HCT116 (cell line): ENCODE measurements at places on chromosomes 3 and 15.

GRCh38 chr3:147313513-147313912, 92.8 kb downstream of the ZIC4 start:
- no peak for DNase-seq

- no peak for DNase-seq
Observed at GRCh38 chr3:152104847-152105415, 163.8 kb upstream of the MBNL1 start.

- DNase-seq, result no peak
Observed at GRCh38 chr3:9373465-9373864, 10.6 kb downstream of the THUMPD3 start.

GRCh38 chr15:35545824-35546510, at the start of gene DPH6:
TSS of gene DPH6 (minus strand) at chr15:35546165. CDS start at chr15:35546141, 24 bp downstream.
- peak; percentile 54 for DNase-seq

- no peak for DNase-seq
Observed at GRCh38 chr3:129738172-129738571, 131.7 kb upstream of the PLXND1 start.

- no peak for DNase-seq
Observed at GRCh38 chr15:38367476-38367875, 86.5 kb upstream of the FAM98B start.

DNA sequence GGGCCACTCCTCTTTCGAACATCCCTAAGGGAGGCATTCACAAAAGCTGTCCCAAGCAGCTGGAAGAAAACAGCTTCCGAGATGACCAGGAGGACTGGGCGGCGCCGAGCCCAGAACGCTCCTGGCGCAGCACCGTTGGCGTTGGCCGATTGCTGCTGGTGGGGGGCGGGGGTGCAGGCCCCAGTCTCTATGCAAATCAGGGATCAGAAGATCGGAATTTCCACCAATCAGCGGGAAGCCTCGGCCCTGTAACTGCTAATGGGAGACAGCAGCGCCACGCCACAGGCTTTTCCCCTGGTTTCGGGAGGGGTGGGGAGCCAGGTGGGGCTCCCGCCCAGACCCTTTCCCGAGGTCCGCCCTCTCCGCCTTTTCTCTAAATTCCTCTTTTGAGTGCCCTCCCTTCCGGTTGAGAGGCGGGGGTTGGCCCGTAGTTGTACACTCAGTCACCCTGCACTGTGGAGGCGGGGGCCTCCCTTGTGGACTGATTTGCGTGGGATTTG, 27.0 kb downstream of the HMCES start:
- DNase-seq, result no peak

DNA sequence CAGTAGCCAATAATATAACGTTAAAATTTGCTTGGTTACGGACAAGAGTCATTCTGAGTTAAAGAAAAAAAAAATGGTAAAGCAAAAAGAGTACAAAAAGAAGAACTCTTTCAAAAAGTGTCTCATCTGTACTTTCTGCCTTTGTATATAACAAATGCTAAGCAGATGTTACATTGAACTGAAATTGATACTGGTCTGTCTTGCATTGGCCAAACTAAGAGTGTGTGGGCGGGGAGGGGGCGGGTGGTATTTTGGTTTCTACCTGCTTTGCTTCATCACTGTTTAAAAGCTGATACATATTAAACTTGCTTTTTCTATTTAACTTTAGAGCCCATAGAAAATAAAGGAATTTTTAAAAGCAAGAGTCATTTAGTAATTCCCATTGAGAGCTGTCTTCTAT, 215.0 kb upstream of the THBS1 start:
- DNase-seq, result no peak

DNA sequence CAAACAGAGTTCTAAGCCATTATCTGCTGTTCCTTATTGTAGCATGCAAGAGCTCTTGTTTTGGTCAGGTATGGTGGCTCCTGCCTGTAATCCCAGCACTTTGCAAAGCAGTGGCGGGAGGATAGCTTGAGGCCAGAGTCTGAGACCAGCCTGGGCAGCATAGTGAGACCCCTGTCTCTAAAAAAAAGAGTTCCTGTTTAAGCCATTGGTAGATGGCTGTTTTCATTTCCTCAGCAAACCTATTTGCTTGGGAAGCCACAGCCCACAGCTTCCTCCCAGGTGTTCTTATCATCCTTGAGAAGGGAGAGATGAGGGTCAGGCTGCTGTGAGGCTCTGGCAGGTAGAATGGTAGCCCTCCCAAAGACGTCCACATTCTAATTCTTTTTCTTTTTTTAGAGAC, 24.4 kb upstream of the FAM81A start:
- no peak for DNase-seq

DNA sequence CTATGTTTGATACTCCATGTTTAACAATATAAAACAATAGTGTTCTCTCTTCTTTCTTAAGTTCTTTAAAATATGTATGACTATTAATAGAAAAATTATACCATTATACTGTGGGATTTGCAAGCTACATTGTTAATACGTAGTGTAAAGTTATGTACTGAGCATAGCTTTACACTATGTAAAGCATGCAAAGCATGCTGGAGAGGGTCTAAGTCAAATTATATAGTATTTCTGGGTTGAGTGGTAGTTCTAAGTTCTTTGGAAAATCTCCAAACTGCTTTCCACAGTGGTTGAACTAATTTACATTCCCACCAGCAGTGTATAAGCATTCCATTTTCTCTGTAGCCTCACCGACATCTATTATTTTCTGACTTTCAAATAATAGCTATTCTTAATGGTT, 253.0 kb downstream of the RAP2B start:
- no peak for DNase-seq

- DNase-seq, result no peak
Observed at GRCh38 chr15:101142711-101143110, 109.1 kb downstream of the CHSY1 start.

DNA sequence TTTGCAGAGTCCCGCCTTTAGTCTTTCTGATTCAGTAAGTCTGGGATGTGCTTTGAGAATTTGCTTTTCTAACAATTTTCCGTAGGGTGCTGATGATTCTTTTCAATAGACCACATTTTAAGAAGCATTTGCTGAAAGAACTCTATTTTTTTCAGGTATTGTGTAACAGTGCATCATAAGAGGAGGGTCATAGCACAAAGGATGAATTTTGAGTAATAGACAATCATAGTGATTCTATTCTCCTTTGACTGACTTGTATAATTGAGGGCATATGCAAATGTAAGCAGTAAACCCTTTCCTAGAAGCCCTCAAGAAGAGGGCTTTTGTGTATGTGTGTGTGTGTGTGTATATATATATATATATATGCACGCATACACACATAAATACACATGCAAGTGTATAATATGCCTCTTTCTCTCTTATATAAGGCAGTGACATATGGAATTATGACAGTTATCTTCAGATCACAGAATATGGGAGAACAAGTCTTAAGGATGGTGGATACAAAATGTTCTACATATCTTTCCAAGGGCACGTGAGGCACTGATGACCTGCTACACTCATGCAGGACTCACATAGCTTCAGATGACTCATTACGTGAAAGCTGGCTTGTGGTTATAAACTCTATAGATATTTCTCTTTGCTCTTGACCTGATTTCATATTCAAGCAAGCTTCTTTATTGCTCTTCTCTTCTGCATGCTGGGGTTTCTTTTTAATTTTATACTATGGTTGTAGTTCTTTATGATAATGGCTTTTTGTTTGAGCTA, 6.5 kb upstream of the PLSCR1 start:
- peak; percentile 26 for DNase-seq

GRCh38 chr3:10294030-10294586, 1.4 kb upstream of the GHRL start:
- no peak for DNase-seq

DNA sequence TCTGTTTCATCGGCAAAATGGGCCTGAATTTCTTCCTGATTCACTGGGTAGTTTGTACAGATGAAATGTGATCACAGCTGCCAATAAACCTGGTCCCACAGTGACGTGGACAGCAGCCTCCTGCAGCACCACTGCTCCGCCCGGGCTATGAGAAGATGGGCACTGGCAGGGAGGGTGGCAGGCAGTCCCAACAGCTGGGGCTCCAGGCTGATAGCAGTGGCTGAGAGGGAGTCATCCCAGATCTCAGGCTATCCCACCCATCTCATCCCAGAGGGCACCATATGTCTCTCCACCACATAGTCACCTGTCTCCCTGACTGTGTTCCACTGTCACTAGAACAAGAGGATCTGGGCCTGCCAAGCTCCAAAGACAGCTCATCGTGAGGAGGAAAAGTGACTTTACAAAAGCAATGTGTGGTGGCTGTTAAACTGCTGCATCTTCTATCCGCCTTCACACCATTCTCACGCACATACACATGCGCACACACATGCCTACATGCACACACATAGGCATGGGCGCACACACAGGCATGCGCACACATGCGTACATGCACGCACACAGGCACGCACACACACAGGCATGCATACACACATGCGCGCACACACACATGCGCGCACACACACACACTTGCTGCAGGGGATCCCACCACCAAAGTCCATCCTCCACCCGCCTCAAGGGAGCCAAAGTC, 46.2 kb downstream of the RGMA start:
- no peak for DNase-seq

DNA sequence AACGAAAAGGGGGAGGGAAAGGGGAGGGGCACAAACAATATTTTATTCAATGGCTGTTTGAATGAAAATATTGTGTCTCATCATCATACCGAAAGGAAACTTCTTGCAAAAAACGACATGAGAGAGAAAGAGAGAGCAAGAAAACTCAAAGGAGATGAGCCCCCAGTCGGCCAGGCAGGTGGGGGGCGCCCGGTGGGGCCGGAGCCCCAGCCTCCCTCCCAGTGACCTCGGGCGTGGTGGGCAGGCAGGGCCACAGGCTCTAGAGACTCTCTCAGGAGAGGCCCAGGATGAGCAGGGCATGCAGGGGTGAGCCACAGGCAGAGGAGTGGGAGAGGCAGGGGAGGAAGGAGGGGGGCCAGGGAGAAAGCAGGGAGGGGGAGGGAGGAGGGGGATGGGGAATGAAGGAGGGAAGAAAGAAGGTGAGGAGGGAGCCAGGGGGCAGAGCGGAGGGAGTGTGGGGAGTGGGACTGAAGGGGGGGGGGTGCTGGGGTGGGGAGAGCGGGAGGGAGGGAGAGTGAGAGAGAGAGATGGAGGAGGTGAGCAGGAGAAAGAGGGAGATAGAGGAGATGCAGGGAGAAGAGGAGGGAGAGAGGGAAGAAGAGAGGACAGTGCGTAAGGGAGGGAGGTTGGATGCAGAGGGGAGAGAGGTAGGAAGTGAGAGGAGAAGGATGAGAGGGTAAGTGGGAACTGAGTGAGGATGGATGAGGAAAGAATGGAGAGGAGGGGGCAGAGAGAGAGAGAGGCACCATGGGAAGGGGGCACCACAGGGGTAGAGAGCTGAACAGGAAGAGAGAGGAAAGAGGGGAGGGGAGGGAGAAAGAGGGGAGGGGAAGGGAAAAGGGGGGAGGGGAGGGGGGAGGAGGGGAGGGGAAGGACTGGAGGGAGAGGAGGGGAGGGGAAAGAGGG, 14.1 kb upstream of the TMEM115 start:
- no peak for DNase-seq

GRCh38 chr15:91271565-91272153, 171.6 kb downstream of the SV2B start:
- DNase-seq, result peak; percentile 60

DNA sequence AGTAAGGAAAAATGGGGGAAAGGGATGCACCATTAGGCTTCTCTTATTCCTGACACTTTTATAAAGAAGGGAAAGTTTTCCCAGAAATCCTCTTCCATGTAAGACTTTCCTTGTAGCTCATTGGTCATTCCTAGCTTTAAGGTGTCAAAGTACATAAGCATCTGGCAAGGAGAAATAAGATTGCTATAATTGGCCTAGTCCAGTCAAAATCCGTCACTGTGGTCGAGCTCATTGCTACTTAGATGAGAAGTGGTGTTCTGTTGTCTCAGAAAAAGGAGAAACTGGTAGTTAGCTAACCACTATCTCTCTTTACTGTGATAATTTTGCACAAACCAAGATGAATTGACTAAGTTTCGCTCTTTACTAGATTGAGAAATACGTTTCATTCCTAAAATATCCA, 370.1 kb downstream of the CNTN4 start:
- DNase-seq, result no peak

DNA sequence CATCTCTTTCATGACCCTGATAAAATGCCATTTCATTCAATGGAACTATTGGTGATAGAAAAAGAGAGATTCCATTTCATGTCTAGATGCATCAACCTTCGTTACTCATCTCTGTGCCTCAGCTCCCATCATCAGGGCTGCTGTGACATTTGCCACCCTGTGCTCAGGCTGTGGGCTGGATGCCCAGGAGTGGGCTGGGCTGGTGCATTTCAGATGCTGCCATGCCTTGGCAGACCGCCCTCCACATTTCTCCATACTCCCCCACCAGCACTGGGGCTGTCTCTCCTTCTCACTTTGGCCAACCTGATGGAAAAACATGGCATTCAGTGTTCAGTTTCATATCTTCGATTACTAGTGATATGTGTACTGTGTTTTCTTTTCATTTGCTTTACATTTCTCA, 59.1 kb downstream of the DNASE1L3 start:
- no peak for DNase-seq

DNA sequence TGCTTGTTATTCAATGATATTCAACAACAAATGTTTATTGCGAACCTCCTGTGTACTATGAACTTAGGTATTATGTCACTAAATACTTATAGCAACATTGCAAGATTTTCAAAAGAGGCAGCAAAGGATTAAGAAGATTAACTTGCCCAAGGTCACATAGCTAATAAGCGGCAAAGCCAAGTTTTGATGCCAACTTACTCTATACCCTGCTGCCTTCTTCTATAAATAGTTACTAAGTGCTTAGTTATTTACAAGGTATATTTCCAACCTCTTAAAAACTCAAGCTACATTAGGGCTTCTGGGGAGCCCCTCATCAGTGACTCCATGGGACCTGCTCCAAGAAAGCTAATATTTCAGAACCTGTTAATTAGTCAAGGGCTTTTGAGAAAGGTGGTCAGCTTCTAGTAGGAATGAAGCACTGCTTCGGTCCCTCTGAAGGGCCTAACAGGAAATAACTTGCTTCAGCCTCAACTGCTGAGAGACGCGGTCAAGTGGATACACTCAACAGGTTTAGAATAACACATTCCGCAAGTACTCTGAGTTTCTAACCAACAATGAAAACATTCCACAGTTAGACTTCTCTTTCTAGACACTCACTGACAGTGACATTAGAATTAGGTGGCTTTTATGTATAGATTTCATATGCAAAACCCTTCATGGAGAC, 125.5 kb downstream of the DGKG start:
- DNase-seq, result no peak

- peak; percentile 51 for DNase-seq
Observed at GRCh38 chr15:40146037-40146436, 14.8 kb upstream of the BUB1B start.

DNA sequence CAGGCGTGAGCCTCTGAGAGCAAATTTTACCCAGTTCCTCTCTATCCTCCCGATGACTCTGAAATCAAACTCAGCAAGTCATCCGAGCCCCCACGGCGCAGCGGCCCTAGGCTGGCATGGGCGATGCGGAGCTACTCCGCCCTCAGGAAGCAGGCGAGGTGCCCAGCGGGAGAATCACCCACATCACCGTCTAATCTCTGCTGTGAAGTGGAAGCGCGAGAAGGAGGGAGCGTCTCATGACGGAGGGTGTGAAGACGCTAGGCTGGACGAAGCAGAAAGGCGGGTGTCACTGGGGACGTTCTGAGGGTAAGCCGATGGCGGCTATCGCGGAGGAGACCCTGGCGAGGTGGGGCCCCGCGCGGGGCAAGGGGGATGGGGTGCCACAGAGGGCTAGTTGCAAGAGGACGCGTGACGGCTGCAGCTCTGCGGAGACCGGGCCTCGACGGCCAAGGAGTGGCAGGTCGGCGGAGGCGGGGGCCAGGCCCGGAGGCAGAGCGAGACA, 9.1 kb upstream of the GNAI2 start:
- DNase-seq, result peak; percentile 33

GRCh38 chr3:171251835-171252234, 208.4 kb downstream of the TNIK start:
- DNase-seq, result no peak
